ENCODE measurements at places on chromosomes 11 and 22. TPM values are rescaled to one million over a fixed set of nuclear protein-coding genes. Genes with fewer than 3 reads are reported as not detected.
A peak's percentile ranks its signal among the peaks of the same experiment; 100 is the strongest.

DNA sequence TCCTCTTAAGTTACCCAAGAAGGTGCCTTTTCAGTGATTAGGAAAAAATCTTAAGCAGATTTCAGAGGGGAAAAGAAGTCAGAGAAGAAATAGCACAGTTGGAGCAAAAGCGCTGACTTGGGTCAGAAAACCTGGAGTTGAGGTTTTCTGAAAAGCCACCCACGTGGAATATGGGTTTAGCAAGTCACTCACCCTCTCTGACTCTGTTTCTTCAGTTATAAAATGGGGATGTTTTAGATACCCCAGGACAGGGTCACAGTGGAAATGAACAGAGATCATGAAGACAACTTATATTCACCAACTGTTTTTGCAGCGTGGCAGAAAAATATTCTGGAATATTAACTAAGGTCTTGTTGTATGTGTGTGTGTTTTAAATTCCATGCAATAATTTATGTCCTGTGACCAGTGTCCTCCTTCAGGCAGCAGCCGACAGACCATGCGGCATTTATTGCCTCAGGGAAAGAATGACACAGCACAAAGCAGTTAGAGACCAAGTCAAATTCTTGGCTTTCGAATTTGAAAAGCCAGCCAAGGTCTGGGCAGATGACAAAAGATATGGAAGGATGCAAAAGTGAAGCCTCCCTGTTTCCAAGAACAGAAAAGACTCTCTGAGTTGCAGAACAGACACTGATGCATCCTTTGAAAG is 119.9 kb downstream of the MIAT start:
- DNase-seq, result no peak

DNA sequence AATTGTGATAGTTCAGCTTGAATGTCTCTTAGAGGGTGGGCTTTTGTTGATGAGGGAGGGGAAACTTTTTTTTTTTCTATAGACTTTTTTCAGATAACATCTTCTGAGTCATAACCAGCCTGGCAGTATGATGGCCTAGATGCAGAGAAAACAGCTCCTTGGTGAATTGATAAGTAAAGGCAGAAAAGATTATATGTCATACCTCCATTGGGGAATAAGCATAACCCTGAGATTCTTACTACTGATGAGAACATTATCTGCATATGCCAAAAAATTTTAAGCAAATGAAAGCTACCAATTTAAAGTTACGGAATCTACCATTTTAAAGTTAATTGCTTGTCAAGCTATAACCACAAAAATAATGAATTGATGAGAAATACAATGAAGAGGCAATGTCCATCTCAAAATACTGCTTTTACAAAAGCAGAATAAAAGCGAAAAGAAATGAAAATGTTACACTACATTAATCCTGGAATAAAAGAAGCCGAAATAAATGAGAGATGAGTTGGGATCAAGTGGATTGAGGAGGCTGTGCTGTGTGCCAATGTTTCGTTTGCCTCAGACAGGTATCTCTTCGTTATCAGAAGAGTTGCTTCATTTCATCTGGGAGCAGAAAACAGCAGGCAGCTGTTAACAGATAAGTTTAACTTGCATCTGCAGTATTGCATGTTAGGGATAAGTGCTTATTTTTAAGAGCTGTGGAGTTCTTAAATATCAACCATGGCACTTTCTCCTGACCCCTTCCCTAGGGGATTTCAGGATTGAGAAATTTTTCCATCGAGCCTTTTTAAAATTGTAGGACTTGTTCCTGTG is 3.9 kb downstream of the MALAT1 start:
- DNase-seq, result peak; percentile 13

HORMAD2 gene
- polyA plus RNA-seq, result not detected

GRCh38 chr11:74267014-74267413 is 44.4 kb downstream of the P4HA3 start:
- no peak for DNase-seq

GRCh38 chr11:68821670-68822069 is 20.0 kb downstream of the CPT1A start:
- no peak for DNase-seq
